ENCODE measurements at places on chromosomes 4 and X.

DNA sequence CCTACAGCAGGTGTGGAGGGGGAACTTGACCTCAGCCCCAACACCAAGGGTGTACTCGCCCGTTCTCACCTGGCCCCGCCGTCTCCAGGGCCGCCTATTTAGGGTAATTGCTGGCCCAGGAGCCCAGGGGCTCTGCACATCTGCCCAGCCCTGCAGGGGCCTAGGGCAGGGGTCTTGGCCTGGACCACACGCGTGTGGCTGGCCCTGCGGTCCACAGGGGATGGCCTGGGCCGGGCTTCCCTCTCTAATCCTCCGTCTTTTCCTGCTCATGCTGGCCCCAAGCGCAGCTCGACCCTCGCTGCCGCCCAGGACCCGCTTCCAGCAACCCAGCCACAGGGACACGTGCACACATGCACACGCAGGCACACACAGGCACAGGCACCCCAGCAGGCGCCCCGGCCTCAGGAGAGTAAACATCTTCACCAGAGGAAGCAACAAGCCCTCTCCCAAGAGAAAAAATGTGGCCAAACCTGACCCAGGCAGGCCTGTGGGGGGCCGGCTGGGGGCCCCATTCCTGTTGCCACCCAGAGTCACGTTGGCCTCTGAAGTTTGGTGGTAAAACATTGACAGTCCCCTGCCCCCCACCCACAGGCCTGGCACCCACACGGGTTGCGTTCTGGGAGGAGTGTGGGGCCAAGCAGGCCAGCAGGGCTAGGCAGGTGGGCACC, 24.6 kb upstream of the FGFR3 start:
- no peak for DNase-seq

DNA sequence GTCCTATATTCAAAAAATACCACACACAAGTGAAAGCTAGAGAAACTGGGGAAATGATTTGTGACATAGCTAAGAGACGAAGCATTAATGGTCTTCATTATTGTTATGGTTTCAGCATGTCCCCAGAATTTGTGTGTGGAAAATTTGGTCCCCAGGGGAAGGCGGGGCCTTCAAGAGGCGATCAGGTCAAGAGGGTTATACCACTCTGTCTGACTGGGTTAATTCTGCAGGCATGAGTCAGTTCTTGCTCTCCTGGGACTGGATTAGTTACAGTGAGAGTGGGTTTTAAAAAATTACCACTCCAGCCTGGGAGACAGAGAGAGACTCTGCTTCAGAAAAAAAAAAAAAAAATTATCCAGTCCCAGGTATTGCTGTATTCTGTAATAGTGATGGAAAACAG, 2.1 kb upstream of the MTNR1A start:
- DNase-seq: no peak

DNA sequence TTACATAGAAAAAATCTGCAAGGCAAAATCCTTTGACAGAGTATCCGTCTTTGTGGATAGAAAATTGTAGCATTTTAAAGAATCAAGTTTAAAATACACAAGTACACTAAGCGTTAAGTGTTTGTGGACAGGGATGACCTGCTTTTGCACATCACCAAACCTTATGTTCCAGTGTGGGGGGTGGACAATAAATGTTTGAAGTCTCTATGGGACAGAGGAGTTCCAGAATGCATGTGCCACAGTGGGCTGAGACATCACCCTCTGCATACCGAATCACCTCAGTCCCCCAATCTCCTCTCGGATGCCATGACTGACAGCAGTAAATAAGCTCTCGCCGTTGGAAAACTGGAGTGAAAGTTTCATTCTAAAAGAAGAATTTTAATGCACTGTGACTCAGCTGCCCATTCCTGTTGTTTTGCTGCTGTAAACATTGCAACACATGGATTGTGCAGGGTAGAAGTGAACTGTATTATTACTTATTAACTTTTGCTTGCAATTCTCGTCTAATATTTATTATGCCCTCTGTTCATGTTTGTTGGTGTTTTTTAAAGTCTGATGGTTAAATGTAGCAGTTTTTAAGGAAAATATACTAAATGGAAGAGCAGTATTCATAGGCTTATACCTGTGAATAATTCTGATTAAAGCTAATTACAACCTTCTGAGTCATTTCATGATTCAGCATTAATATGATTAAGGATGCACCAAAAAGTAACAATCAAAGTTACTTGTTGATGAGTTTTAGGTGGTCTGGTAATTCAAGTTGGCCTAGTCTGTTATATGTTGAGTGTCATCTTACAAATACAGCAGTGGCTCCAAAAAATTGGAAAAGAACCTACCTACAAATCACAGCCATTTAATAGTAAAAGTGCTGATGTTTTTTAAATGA, 24.0 kb downstream of the CDKN2AIP start:
- DNase-seq: no peak

DNA sequence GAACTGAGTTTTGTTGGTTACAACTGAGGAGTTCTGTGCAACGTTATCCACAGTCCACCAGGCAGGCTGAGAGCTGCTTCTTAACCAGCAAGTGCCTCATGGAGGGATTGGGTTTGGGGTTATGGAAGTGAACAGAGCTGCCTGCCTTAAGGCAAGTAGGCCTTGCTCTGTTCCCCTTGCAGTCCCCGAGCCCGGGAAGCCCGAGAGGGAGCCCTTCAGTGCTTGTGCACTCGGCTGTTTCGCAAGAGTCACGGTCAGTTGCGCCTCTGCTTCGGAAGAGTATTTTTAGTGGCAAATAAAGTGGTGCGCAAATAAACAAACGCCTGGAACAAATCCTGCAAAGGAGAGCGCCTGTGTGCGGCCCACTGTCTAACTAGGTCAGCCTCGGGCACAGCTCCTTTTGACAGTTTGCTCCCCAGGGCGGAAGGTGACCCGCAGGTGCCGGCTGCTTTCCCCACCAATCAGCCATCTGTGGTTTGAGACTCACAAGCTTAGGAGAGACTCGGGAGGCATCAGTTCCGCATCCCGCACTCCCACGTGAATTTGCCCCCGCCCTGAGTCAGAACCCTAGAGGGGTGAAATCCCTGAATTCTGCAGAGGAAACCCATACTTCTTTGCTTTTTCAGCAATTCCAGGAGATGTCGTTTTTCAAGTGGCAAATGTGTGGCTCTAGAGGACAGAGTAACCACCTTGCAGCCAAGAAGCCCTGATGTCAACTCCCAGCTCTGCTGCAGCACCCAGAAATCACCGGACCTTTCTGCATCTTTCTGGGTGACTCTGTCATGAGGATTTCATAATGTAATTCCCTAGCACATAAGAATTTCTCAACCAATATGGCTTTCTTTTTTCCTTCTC, 56.8 kb downstream of the LGI2 start:
- DNase-seq: no peak

- DNase-seq: no peak
Measured at GRCh38 chrX:25020905-25021449, 5.2 kb upstream of the ARX start.

DNA sequence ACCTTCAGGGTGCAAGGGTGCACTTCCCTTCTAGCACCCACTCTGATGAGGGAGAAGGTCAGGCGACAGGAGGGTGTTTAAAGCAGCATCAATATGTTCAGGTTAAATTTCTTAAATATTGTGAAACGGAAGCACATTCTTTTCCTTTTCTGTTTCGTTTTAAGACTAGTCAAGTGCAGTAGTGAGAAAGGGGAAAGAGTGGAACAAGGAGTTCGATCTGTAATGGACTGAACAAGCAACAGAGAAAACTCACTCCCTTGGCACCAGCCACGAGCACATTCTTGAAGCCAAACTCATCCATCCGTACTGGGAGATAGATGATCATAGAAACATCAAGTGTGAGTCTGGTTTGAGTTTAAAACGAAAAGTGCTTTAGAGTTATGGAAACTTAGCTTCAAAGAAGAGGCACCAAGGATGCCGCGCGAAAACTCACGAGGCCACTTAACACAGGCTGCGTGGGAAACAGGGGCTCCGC, 815 bp downstream of the FAM53A start:
- DNase-seq: no peak

DNA sequence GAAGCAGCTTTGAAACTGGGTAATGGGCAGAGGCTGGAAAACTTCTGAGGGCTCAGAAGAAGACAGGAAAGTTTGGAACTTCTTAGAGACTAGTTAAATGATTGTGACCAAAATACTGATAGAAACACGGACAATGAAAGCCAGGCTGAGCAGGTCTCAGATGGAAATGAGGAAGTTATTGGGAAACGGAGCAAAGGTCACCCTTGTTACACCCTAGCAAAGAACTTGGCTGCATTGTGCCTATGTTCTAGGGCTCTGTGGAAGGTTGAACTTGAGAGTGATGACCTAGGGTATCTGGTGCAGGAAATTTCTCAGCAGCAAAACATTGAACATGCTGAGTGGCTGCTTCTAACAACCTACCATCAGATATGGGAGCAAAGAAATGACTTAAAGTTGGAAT, 50.8 kb upstream of the FBXW7 start:
- no peak for DNase-seq

DNA sequence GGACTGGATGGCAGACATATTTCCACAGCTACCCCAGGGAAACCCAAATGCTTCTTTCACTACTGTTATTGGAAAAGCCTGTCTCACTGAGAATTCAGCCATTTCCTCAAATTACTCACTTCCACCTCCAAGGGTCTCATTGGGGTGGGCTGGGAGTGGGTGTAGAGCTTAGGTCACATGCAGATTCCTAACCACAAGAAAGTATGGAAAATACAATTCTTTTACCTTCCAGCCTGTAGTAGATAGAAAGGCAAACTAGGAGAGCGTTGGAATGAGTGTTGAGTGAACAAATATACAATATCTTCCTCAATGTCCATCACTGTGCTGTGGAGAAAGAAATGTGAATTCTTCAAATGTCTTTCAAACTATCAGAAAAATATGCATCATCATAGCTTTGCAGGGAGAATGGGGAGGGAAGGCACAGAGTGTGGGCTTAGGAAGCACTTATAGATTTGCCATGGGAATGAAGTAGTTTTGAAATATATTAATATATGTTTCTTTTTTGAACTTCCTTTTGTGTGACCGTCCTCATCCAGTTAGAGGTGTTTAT, 245.3 kb upstream of the JADE1 start:
- no peak for DNase-seq

DNA sequence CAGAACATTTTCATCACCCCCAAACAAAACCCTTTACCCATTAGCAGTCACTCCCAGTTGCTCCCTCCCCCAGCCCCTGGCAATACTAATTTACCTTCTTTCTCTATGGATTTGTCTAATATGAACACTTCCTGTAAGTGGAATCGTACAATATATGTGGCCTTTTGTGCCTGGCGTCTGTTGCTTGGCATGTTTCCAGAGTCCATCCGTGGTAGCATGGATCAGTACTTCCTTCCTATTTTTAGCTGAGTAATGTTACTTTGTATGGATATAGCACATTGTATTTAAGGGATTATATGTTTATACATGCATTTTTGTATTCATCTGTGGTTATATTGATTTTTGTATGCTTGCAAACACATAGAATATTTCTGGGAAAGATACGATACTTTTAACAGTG, 48.2 kb downstream of the PPEF1 start:
- DNase-seq: no peak
